Mucosa of gallbladder (tissue), 1 donor: ENCODE measurements at places on chromosomes 16 and 17. TPM values are rescaled to one million over a fixed set of nuclear protein-coding genes. Genes with fewer than 3 reads are reported as not detected.

DNA sequence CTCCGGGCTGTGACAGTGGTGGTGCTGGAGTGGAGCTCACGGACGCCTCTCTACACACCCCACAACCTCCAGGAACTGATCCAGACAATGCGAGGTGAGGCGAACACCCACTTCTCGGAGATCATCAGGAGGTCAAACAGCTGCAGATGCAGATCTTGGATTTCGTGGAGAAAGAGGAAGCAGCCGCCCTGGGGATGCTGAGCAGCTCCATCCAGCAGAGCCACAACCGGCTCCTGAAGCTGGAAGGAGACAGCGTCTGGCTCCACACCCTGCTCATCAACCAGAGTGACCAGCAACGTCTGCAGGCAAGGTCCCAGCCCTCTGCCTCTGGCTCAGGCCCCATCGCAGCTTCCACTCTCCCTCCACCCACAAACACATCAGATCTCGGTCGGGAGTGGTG lies 13.2 kb upstream of the SLC16A5 start:
- no peak for DNase-seq

- DNase-seq, result no peak
These were observed 6.7 kb downstream of the BAHCC1 start for GRCh38 chr17:81401723-81402529.

DNA sequence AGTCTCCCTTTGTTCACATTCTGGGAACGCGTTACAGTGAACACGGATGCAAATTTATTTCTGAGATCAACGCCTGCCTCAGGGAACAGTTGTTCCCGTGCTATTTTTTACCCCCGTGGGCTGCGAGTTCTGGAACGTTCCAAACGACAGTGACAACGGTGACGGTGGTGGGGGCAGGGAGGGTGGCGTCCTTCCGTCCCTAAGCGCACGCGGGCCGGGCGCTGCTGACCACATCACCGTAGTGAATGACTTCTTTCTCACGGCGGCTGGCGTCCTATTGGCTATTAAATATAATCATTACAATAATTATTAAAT lies 45.1 kb upstream of the SSTR5 start:
- no peak for DNase-seq

DNA sequence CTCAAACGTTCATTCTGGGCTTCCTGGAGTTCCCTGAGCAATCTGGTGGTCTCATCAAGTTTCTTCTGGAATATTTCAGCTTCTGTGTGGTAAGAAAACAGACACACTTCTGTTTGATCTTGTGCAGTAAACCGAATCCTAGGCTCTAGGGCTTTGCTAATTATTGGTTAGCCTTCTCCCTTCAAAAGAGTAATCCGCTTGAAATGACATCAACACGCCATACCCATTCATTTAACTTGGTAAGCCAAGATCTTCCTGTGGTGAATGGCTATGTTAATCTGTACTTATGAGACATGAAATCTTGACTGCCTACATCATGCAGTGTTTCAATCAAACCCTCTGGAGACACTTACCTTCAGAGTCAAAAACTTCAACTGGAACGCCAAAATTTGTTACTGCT lies 48.5 kb downstream of the BRD7 start:
- DNase-seq, result no peak

DNA sequence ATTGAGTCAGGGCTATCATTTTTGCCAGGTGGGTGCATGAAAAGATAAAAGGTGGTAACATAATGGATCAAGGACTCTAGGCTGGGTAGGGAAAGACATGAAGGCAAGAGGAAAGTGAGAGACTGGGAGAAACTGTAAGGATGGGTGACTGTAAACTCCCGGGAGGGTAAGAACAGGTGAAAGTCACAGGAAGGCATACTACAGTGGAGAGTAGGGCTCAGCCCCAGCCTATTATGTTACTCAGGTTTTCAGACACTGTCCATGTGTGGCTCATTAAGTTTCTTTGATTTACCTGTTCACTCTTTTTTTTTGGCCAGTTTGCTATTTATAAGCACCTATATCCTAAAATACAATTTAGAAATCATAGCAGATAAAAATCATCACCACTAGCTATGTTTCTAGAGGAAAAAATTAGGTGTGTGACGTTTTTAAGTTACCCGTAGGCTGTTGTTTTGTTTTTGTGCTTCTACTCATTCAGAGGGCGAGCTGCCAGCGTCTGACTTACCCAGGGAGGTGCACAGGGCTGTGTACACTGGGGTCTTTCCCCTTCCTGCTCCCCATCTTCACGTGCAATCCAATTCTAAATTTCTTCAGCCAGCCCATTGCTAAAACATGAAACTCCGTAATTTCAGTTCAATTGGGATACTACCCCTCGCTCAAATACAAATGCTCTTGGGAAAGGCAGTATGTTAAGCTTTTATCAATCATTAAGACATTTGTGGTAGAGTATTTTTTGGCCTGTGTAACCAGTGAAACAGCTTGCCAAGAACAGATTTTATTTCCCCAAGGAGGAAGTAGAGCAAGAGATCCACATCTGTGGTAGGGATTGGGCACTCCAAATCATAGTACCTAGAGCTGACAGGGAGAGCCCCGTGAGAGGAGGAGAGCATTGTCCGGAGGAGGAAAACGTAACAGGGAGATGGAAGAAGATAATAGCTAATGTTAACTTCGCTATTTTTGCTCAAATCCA lies 21.7 kb upstream of the VWA3A start:
- DNase-seq, result no peak

GRCh38 chr17:32020943-32021614 lies 13.9 kb downstream of the LRRC37B start:
- DNase-seq, result no peak

Gene MYO15A
- total RNA-seq, result 3.3 TPM

Gene PRAC1
- not detected for total RNA-seq

- DNase-seq, result peak; percentile 75
These were observed 912 bp downstream of the USP22 start for GRCh38 chr17:21041741-21042457.

Gene SPN
- total RNA-seq, result 9.0 TPM

Gene PIMREG
- total RNA-seq, result 1.4 TPM

- no peak for DNase-seq
These were observed 20.8 kb downstream of the CIAPIN1 start for GRCh38 chr16:57426356-57426755.

GRCh38 chr17:32157225-32157624 lies 14.9 kb downstream of the RHOT1 start:
- DNase-seq, result no peak
